ENCODE measurements at places on chromosomes 6 and 20. TPM values are rescaled to one million over a fixed set of nuclear protein-coding genes. Genes with fewer than 3 reads are reported as not detected.

DNA sequence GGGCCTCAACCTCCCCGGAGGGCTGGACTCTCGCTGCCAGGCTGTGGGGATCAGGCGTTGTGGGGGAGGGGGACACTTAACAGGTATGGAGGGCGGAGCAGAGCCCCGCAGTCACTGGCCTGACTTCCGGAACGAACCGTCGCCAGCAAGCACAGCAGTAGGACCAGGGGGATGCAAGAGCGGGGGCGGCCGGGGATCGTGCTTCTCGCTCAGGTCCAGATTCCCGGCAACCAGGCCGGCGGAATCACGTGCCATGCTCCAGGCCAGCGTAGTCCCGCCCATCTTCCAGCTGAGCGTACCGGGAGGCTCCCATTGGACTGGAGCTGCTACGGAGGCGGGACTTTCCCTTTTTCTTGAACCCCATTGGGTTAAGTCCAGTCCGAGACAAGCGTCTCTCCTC, 10.0 kb upstream of the POU5F1 start:
- DNase-seq = peak; percentile 63

GRCh38 chr6:19327661-19328060, 509.5 kb upstream of the ID4 start:
- no peak for DNase-seq

GRCh38 chr20:19778404-19778803, 20.3 kb downstream of the RIN2 start:
- no peak for DNase-seq

DNA sequence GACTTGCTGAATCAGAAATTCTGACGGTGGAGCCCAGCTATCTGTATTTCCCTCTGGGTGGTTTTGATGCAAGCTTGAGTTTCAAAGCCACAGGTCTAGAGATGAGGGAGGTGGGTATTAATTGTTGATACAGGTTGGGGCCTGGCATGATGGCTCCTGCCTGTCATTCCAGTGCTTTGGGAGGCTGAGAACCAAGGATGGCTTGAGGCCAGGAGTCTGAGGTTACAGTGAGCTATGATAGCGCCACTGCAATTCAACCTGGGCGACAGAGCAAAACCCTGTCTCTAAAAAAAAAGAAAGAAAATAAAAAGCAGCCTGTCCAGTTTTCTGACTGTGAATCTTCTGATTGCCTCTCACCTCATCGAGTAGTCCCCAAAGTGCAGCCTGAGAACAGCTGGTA, 184.8 kb upstream of the SASH1 start:
- no peak for DNase-seq

DNA sequence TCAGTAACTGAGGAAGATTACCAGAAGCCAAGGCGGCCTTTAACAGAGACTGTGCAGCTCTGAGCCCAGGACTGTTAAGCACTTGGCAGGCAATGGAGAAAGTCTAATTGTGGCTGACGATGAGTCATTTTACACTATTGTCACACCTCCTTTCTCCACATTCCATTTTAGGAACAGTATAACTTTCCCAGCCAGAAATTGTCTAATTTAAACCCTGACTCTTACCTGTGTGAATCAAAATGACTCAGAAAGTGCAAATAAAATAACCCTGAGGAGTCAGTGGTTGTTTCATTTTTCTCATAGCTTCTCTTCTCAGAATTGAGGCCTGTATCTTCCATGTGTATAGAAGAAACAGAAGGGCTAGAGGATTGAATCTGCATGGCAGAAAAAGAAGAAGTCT, 40.0 kb upstream of the OPN5 start:
- DNase-seq = no peak

- DNase-seq = no peak
Observed at GRCh38 chr20:19758133-19758500, at the start of gene RIN2. Gene RIN2, plus strand, starts transcription at chr20:19758258. Its CDS starts 131,344 bp downstream, at chr20:19889602.

DNA sequence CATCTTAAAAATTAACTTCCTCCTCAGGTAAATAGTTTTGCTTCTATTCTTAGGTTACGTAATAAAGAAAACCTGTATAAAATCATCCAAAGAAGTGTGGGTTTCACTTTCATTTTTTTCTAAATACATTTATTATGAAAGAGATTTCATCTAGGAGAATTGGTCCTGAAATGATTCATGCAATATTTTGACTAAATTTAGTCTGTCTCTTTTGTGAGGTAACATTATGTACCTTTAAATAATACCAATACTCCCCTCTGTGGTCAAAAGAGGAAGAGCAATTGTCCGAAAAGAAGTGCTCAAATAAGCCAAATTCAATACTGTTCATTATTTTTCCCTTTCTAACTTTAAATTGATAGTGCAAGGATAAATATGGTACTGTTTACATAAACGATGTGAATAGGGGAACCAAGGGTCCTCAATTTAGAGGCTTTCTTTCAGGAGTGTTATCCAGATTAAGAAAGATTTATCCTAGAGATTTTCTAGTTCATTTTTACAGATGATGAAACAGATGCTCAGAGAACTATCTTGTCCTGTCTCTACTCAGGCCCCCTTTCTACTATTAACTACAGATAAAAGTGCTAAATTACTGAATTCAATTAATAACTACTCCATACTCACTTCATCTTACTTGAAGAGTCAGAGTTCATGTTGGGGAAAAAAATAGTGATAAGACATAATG, 26.2 kb downstream of the CYP39A1 start:
- peak; percentile 22 for DNase-seq

DNA sequence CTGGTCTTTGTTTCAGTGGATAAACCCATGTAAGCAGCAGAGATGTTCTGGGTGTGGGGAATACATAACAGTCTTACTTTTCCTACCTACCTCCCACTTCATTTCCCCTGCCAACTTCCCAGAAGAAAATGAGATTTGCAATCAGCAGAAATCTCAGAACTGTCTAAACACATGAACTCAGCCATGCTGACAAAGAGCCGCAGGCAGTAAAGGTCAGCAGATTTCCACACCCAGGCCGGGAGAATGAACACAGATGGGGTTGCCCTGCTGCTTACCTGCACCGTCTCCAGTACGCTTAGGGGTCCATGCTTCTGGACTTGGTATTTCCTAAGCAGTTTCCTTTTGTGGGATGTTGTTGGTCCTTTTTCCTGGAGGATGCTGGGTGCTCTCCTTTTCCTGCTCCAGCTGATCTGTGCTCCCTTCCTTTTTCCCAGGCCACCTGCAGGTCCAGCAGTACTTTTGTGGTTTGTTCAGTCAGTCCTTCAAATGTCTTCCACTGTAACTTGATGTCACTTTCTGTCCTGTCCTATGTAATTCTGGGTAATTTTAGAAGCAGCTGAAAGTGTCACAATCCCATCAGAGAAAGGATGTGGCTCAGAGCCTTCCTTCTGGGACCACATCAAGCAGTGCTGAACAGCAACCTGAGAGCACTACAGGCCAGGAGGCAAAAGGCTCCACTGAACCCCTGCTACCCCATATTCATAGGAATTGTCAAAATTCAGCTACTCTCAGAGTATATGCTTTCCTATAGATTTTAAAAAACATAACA, 129.0 kb downstream of the CEP57L1 start:
- DNase-seq = no peak

GRCh38 chr6:163974322-163974721, 559.8 kb downstream of the QKI start:
- DNase-seq = no peak

GRCh38 chr20:59146780-59147565, 16.6 kb upstream of the ZNF831 start:
- no peak for DNase-seq

- no peak for DNase-seq
Observed at GRCh38 chr6:42896178-42896719, 16.8 kb downstream of the RPL7L1 start.

DNA sequence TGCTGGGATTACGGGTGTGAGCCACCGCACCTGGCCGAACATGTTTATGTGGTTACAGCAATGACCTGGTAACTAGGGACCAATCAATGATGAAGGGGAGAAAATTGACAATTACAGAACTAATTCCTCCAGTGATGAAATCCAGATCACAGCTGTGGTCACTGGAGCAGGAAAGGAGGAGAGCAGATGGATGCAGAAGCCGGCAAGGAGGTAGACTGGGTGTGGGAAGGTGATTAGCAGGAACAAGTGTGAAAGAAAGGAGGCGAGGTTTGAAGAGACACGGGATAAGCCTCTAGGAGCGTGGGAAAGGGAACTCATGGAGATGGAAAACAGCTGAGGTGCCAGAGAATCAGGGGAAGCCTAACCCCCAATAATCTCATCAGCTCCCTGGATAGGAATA, 17.2 kb upstream of the SPAG4 start:
- no peak for DNase-seq

DNA sequence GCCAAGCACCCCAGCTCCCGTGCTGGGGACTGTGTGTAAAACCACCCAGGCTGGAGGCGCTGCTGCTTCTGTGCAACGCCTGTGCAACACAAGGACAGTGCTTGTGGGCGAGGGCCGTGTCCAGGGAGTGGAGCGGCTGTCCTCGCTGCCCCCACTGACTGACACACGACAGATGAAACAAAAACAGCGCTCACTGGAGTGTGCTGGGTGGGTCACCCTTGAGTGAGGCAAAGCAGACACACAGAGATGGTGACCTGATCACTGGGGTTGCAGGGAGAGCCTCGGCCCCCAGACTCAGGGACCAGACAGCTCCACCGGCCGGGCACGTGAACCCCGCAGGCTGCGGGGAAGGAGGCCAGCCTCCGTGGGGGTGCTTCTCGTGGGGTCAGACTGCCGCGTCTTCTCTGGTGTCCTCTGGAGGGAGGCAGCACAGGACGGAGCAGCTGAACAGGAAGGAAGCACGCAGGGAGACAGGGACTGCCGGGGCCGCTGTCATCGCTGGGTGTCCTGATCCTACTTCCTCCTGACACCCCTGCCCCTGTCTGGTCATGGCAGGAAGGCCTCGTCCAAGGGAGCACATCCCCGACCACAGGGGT, 75.9 kb upstream of the CST7 start:
- DNase-seq = no peak

DNA sequence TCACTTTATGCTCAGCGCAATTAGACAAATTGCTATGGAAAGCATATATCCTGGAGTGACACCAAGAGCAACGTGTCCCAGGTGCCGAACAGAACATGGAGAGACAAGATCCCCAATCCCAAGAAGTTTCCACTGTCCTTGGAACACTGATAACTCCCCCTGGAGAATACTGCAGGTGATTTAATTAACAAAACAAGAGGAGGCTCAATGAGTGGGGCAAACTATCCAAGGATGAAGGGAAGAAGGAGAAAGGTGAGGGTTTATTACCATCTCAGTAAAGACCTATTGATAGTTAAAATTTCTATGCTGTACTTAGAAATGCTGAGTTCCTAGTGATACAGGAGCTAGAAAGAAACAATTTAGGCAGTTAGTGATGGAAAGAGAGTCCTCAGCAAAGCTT, 35.7 kb downstream of the EDN1 start:
- DNase-seq = no peak

DNA sequence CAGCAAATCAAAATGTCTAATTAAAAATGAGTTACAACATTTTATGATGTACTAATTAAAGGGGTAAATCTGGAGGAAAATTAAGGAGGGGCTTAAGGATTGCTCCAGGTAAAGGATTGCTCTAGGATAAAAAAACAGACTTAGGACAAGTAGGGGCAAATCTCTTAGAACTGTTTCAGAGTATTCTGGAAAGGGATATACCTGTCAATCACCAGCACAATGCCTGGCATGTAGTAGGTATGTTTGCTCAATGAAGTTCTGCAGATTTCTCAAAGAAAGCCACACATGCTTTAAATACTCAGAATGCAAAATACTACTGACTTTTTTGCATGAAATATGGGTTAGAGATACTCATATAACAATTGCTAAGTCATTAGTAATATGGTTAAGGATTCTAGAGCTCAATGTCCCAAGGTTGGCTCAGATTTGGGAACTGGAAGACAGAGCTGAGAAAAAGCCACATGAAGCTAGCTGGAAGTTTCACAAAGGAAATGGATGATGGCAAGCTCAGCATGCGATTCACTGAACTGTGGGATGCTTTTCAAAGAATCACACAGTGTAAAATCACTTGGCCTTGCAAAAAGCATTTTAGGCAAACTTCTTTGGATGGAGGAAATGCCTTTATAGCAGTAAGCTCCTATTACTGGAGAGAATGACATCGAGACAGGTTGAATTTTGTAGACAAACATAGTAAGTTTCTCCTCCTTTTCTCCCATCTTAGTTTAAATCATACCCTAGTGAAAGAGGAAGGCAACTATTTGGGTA, 72.8 kb downstream of the MAP3K5 start:
- DNase-seq = no peak

- no peak for DNase-seq
Observed at GRCh38 chr20:25744261-25744660, 47.6 kb upstream of the ZNF337 start.

DNA sequence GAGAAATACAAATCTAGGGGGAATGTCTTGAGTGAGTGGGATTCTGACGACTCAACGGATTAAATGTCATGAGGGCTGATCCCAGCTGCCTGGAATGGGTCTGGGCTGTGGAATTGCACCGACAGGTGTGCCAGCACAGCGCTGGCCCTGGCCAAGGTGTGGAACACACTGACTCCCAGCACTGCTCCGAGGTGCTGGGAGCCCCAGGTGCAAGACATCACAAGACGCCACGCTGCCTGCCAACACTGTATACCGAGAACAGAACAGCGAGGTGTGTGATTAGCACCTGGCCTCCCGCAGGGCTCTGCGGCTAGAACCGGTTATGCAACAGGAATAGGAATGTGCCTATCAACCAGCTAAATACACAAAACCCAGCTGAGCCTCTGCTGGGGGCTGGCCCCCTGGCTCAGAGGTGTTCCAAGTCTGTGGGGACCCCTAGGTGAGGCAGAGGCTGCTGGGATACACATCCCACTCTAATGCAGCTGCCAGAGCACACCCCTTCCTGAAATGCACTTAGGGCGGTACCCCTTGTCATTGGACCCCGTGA, 24.8 kb upstream of the APMAP start:
- DNase-seq = no peak

DNA sequence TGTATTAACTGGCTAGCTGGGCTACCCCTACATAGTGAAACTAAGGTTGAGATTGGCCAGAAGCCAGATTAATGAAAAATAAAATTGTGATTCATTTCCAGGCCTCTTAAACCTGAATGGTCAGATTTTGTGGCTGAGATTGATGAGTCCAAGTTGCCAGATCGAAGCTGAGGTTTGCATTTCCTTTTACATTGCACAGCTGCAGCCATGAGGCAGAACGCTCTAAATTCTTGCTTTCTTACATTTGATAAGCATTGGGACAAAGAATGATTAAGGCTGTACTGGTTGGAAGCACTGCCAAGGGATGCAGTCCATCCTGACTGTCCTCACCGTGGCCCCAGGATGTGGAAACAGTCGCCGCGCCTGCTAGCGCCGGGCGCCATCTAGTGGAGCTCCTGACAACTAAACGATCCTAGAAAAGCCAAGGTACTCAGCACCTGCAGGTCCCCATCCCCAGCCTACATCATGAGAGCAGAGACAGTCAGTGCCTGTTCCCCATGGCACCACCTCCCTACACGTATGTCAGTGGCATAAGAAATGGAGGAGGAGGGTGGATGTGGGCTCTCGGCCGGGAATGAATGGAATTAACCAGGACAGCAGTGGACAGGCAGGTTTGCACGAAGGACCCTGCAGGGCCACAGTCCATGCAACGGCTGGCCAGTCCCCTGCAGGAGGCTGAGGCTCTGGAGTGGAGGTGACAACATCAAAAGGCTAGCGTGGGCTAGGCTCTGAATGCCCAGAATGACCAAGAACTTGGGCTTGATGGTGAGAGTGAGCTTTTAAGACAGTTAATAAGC, 19.0 kb downstream of the PXDC1 start:
- DNase-seq = no peak

Gene CLDN20
- polyA plus RNA-seq = 3.3 TPM

Gene SERAC1
- polyA plus RNA-seq = 15.1 TPM

Gene SLC22A2
- 14.3 TPM for polyA plus RNA-seq

Gene ZNF343
- polyA plus RNA-seq = 19.6 TPM

Gene NKAPL
- 2.9 TPM for polyA plus RNA-seq

Gene ACTL10
- 0.32 TPM for polyA plus RNA-seq

Gene LST1
- polyA plus RNA-seq = 2.6 TPM

Gene FAM50B
- polyA plus RNA-seq = 9.3 TPM

Gene CST7
- polyA plus RNA-seq = 0.30 TPM

Gene ECT2L
- 0.55 TPM for polyA plus RNA-seq

Gene SLPI
- 0.40 TPM for polyA plus RNA-seq

Measured in left kidney (tissue), 8 donors.